GF-D8 (cell line): ENCODE measurements at places on chromosomes 2 and 18.

- DNase-seq = no peak
Observed at GRCh38 chr2:74645344-74645743, 2.8 kb downstream of the M1AP start.

DNA sequence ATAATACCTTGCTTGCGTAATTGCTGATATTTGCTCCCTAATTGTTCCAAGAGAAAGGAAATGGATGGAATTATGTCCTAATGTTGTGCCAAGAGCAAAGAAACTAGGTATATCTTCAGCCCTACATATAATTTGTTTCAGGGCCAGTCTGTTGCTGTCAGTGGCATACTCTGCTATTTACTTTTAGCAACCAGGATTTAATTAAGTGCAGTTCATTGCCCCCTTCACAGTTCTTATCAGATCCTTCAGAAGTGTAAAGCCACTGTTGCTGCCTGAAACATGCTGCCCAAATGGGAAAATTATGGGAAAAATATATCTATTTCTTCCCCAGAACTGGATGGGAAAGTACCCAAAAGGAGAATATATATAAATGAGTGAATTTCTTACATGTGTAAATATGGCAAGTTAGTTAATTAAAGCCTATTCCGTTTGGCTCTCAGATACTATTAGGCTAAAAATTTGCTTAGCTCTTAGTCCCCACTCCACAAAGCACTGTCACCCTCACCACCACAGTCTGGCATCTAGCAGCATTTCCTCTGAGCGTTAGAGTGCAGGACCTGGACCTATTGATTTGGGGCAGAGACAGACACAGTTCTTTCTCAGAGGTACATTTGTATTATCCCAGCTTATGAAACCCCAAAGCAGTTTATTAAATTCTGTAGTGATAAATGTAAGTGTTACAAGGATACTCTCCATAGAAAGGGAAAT lies 72.8 kb upstream of the DTNA start:
- no peak for DNase-seq

GRCh38 chr18:48853588-48853987 lies 97.2 kb downstream of the SMAD7 start:
- DNase-seq = no peak

DNA sequence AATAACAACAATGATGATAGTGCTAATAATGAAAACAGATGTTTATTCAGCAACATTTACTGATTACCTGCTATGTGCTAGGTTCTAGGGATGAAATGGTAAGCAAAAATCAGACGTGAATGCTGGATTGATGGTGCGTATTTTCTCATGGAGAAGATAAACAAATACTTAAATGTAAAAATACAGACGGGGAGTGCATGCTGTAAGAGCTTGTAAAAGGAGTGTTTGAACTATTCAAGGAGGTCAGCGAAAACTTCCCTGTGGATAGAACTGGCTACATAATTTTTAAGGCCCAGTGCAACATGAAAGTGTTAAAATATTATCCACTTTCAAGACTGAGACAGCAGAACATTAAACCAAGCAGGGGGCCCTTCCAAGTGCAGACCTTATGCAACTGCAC lies 22.1 kb downstream of the MTX2 start:
- no peak for DNase-seq

DNA sequence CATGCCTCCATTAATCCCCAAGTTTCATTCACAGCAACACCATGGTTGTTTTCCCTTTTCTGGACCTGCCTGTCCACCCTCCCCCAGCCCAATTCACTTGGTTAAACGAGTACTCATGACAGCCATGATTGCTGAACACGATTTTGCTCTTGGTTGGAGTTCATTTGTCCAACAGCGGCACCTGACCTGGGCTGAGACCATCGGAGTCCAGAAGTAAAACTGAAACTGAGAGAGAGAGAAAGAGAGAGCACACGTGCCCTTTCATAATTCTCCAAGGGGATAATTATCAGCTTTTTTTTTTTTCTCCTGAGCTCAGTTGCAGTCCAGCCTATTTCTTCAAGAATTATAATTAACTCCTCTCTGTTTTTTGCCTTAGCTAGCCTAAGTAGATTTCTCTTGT lies 13.7 kb upstream of the KIF5C start:
- no peak for DNase-seq

- DNase-seq = no peak
Observed at GRCh38 chr2:101367508-101367907, 19.8 kb downstream of the CREG2 start.

DNA sequence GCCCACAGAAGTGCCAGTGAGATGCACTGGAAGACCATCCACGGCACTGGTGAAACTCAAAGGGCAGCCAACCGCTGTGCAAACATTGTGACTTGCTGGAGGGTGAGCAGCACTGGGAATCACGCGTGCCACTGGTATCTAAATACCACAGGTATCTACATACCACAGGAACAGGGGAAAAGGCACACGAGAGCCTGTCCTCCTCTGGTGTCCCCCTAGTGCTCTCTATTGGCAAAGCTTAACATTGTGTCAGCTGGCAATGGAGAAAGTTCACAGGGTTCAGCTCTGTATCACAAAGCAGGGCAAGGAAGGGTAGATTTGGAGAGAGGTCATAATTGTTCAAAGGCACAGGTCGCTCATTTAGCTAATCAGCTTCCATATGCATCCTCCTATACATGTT lies 12.6 kb upstream of the SEC11C start:
- DNase-seq = no peak

DNA sequence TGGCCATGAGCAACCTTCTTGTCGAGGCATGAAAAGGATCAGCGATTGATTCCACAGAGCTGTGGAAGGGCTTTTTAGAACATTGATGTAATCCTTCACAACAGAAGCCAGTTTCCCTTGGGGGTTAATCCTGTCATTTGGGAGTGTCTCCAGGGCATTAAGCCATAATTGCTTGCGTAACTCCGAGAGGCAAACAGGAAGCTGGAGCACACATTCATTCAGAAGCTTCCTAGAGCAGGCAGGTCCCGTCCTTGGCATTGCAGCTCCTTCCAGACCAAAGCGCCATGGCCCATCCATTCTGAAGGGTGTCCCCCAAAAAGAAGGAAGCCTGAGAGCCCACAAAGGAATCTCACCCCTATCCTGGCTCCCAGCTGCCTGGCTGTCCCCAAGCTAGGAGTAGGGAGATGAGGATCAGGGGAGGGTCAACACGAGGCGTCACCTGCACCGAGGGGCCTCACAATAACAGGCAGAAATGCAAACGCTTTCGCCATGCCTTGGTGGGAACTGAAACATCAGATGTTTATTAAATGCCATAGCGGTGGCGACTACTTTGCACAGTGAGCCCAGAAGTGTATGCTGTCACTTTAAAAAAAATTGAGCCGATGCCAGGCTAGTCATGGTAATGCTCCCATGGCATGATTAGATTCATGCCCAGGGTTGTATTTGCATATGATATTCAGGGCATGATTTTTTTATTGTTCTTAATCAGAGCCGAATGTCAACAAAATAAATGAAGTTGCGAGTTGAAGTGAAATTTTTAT lies 339.4 kb downstream of the BCL11A start:
- no peak for DNase-seq

DNA sequence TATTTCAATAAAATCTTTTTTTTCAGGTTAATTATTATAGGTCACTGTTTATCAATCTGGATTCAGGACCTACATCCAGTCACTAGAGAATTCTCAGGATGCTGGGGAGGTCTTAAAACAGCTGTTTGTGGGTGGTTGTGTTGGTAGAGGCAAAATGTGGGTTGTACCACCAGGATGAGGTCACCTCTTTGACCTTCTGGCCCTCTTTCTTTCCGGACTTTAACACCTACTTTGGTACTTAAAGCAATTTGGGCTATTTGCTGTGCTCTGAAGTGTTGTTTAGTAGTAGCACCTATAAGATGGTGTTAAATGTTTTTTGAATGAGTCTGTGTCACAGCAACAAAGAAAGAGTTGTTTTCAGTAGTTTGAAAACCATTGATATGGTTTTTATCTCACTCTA lies 14.6 kb downstream of the EML4 start:
- no peak for DNase-seq

GRCh38 chr2:127103243-127104165 lies 3.5 kb downstream of the BIN1 start:
- DNase-seq = no peak

DNA sequence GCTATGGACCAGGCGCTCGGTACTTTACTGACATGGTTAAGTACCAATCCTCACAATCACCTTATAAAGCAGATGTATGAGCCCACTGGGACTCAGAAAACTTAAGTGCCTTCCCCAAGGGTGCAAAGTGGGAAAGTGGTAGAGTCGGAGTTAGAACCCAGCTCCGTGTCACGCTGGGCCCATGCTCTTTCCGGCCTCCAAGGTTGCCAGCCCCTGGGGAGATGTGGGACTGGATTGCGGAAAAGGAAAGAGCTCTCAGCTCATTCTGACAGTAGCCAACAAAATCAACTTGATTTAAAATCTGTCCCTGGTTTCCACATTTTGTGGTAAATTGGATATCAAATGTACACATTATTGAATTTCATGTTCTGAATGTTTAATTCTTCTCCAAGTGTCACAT lies 403.8 kb downstream of the DCDC2C start:
- DNase-seq = no peak

GRCh38 chr2:147008481-147008880 lies 836.3 kb upstream of the ACVR2A start:
- DNase-seq = no peak

GRCh38 chr2:226439337-226439736 lies 360.3 kb downstream of the IRS1 start:
- peak; percentile 67 for DNase-seq

DNA sequence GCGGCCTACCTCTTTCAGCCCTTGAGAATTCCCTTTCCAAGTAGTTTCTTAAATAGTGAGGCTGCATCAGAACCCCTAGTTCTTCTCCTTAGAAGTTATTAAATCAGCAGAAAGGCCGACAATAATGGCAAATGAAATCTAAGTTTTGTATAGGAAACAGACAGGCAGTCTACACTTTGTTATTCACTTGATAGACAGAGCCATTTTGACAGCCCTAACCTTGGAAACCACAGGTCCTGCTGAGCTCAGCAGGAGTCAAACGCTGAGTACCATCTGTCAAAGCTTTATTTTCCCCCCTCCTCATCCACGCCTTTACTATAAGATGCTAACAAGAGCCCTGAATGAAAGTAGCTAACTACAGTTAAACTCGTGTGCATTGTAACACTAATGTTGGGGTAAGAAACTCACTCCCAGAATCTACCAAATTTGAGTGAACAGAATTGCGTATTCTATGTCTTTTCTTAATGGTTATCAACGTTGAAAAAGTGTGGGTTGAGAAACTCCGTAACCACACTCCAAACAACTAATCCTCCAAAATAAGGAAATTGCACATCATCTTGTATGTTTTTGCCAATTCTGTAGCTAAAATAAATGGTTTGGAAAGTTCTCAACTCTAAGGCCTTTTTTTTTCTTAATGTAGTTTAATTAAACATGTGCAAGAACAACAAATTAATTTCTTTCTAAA lies 90.6 kb upstream of the EFEMP1 start:
- no peak for DNase-seq

DNA sequence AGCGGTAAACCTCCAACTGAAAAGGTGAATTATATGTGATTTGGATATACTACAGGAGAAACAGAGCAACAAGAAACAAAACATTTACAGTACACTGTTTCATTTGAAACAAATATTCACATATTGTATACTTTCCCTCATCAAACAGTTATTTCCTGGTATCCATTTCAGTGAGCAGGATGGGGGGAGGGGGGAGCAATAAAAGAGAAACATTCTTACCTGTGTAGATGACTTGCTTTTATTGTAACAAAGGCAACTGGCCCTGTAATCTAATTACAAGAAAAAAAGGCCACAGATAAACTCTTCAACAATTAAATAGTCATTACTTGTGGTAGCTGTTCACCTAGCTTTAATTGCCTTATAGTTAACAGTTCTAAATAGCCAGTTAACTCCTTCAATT lies 3.9 kb upstream of the PPP1CB start:
- DNase-seq = no peak

DNA sequence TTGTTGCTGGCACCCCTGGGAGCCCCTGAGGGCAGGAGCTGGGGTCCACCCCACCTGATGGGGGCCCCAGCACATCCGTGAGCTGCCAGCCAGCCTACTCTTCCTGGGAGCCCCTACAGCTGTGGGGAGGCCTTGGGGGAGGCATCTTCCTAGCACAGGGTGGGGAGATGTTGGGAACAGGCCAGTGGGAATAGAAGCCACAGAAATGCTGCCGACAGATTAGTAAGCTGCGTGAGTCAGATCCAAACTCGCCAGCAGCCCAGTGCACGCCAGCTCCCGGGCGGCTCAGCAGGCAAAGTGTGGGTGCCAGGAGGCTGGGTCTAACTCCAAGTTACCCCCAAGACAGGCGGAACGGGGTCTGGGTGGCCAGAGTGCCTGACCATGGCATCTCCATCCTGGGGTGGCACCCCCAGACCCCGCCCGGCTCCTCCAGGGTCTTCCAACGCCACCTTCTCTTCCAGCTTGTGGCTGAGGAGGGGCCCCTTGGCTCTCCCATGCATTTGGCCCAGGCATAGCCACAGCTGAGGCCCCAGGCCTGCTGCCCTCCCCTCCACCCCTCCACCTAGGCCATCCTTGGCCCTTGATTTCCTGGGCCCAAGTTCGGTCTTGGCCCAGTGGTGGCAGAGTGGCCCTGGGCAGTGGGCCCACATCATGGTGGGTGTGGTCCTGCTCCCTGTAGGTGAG lies 15.3 kb downstream of the CROCC2 start:
- no peak for DNase-seq

GRCh38 chr2:130756874-130757668 lies 1.7 kb downstream of the AMER3 start:
- no peak for DNase-seq

GRCh38 chr2:214536625-214537024 lies 125.8 kb downstream of the VWC2L start:
- DNase-seq = no peak

DNA sequence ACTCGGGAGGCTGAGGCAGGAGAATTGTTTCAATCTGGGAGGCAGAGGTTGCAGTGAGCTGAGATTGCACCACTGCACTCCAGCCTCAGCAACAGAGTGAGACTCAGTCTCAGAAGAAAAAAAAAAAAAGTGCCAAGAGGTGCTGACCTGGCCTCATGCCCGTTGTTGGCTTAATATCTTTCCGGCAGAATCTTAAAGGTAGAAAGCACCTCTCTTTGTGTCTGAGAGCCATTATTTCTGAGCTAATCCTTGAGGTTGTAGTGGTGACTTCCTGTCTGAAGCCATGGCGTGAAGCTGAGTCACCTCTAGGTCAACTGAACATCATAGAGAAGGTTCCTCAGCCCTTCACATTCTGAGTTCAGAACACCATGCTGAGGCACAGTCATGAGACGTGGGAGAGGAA lies 60.4 kb downstream of the WDSUB1 start:
- DNase-seq = peak; percentile 35

- no peak for DNase-seq
Observed at GRCh38 chr18:76972846-76973519, 150.6 kb downstream of the ZNF236 start.

DNA sequence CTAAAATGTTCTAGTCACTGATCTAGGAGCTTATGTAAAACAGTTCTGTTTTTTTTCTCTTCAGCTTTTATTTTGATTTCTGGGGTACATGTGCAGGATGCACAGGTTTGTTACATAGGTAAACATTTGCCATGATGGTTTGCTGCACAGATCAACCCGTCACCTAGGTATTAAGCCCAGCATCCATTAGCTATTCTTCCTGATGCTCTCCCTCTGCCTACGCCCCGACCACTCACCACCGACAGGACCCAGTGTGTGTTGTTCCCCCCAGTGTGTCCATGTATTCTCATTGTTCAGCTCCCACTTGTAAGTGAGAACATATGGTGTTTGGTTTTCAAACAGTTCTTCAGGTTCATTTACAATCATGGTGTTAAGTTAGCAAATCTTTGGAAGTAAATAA lies 84.8 kb upstream of the PROKR1 start:
- DNase-seq = no peak
